ENCODE measurements at places on chromosomes 11 and 22.

- DNase-seq, result no peak
Observed at GRCh38 chr11:128840137-128840536, 27.0 kb downstream of the KCNJ1 start.

- DNase-seq, result no peak
Observed at GRCh38 chr11:1920909-1921573, 1.5 kb downstream of the TNNT3 start.

DNA sequence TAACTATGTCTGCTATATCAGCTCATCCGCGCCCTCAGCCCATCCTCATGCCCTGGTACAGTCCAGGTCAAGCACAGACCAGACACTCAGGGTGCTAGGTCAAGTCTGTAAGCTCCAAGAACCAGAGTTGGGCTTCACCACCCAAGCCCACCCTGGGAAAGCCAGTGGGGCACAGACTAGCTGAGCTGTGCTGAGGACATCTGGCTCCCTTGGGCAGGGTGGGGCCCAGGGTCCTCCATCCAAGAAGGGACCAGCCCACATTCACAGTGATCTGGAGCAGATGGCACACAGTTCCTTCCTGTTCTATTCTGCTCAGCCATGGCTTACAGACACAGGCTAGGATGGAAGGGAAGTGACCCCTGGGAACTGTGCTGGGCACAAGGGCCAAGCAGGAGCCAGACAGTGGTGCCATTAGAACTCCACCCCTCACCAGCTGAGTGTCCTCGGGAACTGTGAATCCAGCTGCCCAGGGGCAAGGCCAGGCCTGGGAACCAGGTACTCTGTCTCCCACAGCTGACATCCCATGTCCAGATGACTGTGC lies 9.1 kb downstream of the P2RY6 start:
- no peak for DNase-seq

DNA sequence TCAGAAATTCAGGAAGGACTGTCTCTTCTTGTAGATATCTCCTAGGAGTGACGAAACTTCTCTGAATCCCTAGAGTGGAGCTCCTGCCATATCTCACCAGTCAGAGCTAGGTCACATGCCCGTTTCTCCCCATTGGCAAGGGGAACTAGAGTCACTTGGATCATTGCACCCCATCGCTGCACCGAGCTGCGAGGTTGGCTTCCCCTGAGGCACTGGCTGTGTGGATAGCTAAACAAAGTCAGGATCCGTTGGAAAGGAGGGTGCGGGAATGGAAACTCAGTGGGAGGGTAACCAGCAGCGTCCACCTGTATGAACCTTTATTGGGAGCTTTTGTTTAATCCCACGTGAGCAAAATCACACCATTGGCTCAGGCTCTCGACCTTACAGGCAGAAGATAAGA lies 283.8 kb downstream of the BRD1 start:
- DNase-seq, result no peak

DNA sequence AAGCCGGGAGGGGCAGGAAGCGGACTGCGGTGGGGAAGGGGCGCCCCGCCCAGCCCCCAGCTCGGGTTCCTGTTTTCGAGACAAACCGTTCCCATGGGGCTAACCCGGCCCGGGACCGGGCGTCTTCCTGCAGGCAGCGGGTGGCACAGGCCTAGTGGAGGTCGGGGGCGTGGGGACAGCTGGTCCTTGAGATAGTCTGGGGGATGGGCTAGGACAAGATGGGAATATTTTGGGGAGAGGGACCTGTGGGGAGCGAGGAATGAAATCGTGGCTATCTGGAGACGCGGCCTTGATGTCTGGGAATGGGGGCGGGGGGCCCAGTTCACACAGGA lies 1.2 kb upstream of the RASGRP2 start:
- no peak for DNase-seq
